ENCODE measurements at places on chromosomes 7 and 10. TPM values are rescaled to one million over a fixed set of nuclear protein-coding genes. Genes with fewer than 3 reads are reported as not detected.

- 0 out of 2 replicates have a peak, but pooled peaks cover 3% of the 10 kb centered on the region for H3K27me3 ChIP-seq
- H3K36me3 ChIP-seq, result no peaks in the 10 kb centered on the region
- H3K27ac ChIP-seq, result no peak overlapping the region
- DNase-seq, result no peak
- no peaks in the 10 kb centered on the region for H3K4me1 ChIP-seq
- H3K4me3 ChIP-seq, result no peak overlapping the region
Measured at GRCh38 chr10:128161031-128161430, 34.8 kb upstream of the MKI67 start.

- peaks cover 86% of the 10 kb centered on the region for H3K36me3 ChIP-seq
- no peak overlapping the region for H3K4me3 ChIP-seq
- no peak for DNase-seq
Measured at GRCh38 chr10:1086787-1087186, 30.6 kb downstream of the WDR37 start.

DNA sequence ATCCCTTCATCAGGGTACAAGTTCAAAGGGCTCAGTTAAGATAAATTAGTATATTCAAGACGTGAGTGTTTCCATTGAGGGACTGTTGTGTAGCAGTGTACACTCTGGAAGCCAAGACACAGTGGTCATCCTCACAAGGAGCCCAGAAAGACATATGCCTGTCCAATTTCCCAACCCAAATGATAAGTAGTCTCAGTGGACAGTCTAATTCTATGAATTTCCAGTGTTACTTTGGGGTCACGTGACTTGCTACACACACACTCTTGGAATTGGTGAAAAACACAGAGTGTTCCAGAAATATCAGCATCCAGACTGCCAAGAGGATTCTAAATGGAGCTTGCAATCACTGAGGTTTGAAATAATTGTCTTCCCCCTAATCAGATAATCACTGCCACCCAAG, 365.1 kb downstream of the WDR11 start:
- H3K36me3 ChIP-seq, result no peaks in the 10 kb centered on the region
- no peak for DNase-seq
- H3K4me3 ChIP-seq, result no peak overlapping the region
- H3K27ac ChIP-seq, result peak overlapping the region; percentile 67

- no peak overlapping the region for H3K4me3 ChIP-seq
- H3K4me1 ChIP-seq, result peaks cover 10% of the 10 kb centered on the region
- no peaks in the 10 kb centered on the region for H3K27me3 ChIP-seq
- DNase-seq, result no peak
- H3K27ac ChIP-seq, result no peak overlapping the region
Measured at GRCh38 chr7:139828446-139828845, 618 bp upstream of the TBXAS1 start.

GRCh38 chr10:68106656-68107055, 2.6 kb upstream of the MYPN start:
- no peak overlapping the region for H3K4me3 ChIP-seq
- H3K36me3 ChIP-seq, result no peaks in the 10 kb centered on the region
- peak overlapping the region; percentile 3 for H3K27ac ChIP-seq
- DNase-seq, result peak; percentile 73

- H3K27ac ChIP-seq, result no peak overlapping the region
- H3K36me3 ChIP-seq, result no peaks in the 10 kb centered on the region
- DNase-seq, result no peak
- H3K4me1 ChIP-seq, result peaks cover 9% of the 10 kb centered on the region
- H3K4me3 ChIP-seq, result no peak overlapping the region
Measured at GRCh38 chr7:151281686-151282085, 33.2 kb upstream of the SMARCD3 start.

- no peak overlapping the region for H3K4me3 ChIP-seq
- no peaks in the 10 kb centered on the region for H3K36me3 ChIP-seq
- no peaks in the 10 kb centered on the region for H3K27me3 ChIP-seq
- DNase-seq, result no peak
- H3K4me1 ChIP-seq, result no peaks in the 10 kb centered on the region
- no peak overlapping the region for H3K27ac ChIP-seq
Measured at GRCh38 chr7:156257904-156258303, 382.7 kb upstream of the RNF32 start.

GRCh38 chr7:131633342-131633843, 77.0 kb upstream of the PODXL start:
- H3K27ac ChIP-seq, result peak overlapping the region; percentile 65
- no peak overlapping the region for H3K4me3 ChIP-seq
- H3K4me1 ChIP-seq, result peaks cover 58% of the 10 kb centered on the region
- no peaks in the 10 kb centered on the region for H3K36me3 ChIP-seq

GRCh38 chr10:77321838-77322237, 315.8 kb downstream of the KCNMA1 start:
- no peak for DNase-seq
- H3K4me1 ChIP-seq, result peaks cover 26% of the 10 kb centered on the region
- H3K27ac ChIP-seq, result peak overlapping the region; percentile 63
- no peak overlapping the region for H3K4me3 ChIP-seq
- H3K27me3 ChIP-seq, result no peaks in the 10 kb centered on the region

- peak overlapping the region; percentile 87 for H3K27ac ChIP-seq
- peaks cover 66% of the 10 kb centered on the region for H3K4me1 ChIP-seq
Measured at GRCh38 chr7:134885967-134886352, 100.3 kb upstream of the AGBL3 start.

DNA sequence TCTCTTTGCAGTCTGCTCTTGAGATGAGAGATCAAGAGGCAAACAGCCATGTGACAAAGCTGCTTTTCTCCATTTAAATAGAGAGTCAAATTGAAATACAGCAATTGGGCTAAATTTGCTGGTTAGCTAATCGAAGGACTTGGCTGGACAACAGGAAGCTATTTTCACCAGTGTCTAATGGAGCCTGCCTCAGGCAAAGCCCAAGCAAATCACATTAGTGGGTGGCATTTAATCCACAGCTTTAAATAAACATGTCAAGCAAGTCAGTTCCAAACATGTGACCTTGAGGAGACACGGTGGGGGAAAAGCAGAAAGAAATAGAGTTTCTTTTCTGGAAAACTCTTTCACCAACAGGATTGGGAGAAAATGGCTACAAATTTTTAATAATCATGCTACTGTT, 180.5 kb upstream of the AOAH start:
- no peak for DNase-seq
- H3K4me3 ChIP-seq, result no peak overlapping the region
- H3K27ac ChIP-seq, result no peak overlapping the region
- no peaks in the 10 kb centered on the region for H3K4me1 ChIP-seq

DNA sequence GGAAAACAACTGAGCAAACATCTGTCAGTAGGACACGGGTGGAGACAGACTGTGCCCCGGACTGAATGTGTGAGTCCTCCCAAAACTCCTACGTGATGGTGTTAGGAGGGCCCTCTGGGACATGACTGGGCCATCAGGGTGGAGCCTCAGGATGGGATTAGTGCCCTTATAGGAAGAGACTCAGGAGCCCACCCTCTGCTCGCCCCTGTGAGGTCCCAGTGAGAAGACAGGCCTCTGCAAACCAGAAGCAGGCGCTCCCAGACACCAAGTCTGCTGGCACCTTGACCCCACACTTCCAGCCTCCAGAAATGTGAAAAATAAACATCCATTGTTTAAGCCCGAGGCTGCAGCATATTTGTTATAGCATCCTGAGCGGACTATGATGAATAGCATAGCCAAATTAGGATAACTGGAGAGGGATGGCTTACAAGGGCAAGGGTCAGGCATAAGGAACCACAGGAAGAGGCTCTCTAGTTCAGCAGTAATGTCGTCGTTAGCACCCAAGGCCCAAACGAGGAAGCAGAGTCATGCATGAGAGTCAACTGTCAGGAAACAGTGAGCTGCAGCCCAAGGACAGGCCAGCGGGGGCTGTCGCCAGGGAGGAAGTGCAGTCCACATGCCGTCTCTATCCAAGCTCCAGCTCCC, 50.6 kb downstream of the PTPRN2 start:
- H3K27me3 ChIP-seq, result no peaks in the 10 kb centered on the region
- peak overlapping the region; percentile 37 for H3K4me3 ChIP-seq
- H3K27ac ChIP-seq, result peak overlapping the region; percentile 78
- peaks cover 43% of the 10 kb centered on the region for H3K36me3 ChIP-seq

GRCh38 chr10:26737730-26738129, 40.2 kb downstream of the PDSS1 start:
- no peak for DNase-seq
- H3K4me3 ChIP-seq, result no peak overlapping the region
- no peaks in the 10 kb centered on the region for H3K27me3 ChIP-seq
- H3K27ac ChIP-seq, result no peak overlapping the region

CTAGE4 gene
- not detected for total RNA-seq

MKI67 gene
- total RNA-seq, result 50.4 TPM

RAMP3 gene
- total RNA-seq, result not detected

TAS2R4 gene
- total RNA-seq, result 0.22 TPM

MOGAT3 gene
- not detected for total RNA-seq

All from SJSA1 (cell line).